ENCODE measurements at places on chromosomes 7 and 10. TPM values are rescaled to one million over a fixed set of nuclear protein-coding genes. Genes with fewer than 3 reads are reported as not detected.

- DNase-seq: no peak
These were observed 25.7 kb downstream of the ZNF503 start for GRCh38 chr10:75375838-75376237.

GRCh38 chr7:3092468-3092867 lies 48.8 kb upstream of the CARD11 start:
- no peak for DNase-seq

DNA sequence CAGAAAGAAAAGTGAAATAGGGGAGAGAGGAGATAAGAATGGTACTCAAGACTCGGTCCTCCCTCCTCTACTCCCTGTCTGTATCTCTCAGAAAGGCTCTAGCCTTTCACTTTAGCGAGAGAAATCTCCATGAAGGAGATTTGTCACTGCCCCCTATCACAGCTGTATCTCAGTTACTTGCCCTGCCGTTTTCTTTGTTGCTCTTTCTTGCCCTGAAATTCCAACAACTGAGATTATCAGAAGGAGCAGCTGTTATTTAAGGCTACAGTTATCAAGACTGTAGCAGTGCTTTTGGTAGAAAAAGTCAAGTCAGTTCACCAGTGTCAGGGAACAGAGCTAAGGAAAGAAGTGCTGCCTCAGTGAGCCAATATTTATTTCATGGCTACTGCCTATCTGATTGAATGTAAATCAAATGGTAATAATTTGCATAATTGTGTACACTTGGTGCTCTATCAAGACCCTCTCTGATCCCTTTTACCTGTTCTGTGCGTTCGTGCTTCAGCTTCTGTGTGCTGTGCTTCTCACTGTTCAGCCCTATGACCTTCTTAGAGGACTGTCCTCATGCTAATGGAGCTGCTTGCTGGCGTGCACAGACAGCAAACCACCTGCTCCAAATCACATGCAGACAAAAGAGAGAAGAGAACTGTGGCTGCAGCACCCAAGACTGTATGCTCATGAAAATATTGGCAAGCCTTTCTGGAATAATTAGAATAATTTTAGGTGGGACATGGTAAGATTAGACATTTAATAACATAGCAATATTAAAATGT lies 180.2 kb upstream of the FAM3C start:
- DNase-seq: no peak

GRCh38 chr7:155348806-155349205 lies 51.1 kb downstream of the INSIG1 start:
- no peak for DNase-seq

- DNase-seq: no peak
These were observed 18.1 kb downstream of the BAZ1B start for GRCh38 chr7:73504017-73504416.

- no peak for DNase-seq
These were observed 33.5 kb upstream of the CCDC7 start for GRCh38 chr10:32412499-32412853.

DNA sequence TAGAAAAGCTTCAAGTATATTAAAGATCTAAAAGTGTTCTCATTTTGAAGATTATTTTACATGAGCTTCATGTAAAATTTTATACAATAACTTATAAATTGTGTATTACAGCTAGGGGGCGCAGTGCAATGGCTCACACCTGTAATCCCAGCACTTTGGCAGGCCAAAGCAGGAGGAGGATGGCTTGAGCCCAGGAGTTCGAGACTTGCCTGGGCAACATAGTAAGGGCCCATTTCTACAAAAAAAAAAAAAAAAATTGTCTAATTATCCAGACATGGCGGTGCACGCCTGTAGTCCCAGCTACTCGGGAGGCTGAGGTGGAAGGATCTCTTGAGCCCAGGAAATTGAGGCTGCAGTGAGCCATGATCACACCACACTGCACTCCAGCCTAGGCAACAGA lies 16.6 kb downstream of the ACBD5 start:
- no peak for DNase-seq

GRCh38 chr10:34985823-34986222 lies 104.3 kb downstream of the CUL2 start:
- DNase-seq: no peak

The NUTM2E gene
- total RNA-seq: 0.16 TPM

The SNX10 gene
- 2.6 TPM for total RNA-seq

The AFAP1L2 gene
- total RNA-seq: 17.9 TPM

The ADAM22 gene
- 26.4 TPM for total RNA-seq
